ENCODE measurements at places on chromosomes 6 and 20.

- no peak for DNase-seq
- H3K27ac ChIP-seq: no peak overlapping the region
- peaks cover 21% of the 10 kb centered on the region for H3K4me1 ChIP-seq
- no peaks in the 10 kb centered on the region for H3K36me3 ChIP-seq
- no peak overlapping the region for H3K4me3 ChIP-seq
Measured at GRCh38 chr20:35436177-35436573, 1.9 kb downstream of the GDF5 start.

GRCh38 chr6:139368661-139369060, 5.8 kb downstream of the CITED2 start:
- no peak overlapping the region for H3K27ac ChIP-seq
- no peak overlapping the region for H3K4me3 ChIP-seq
- no peak for DNase-seq
- H3K36me3 ChIP-seq: no peaks in the 10 kb centered on the region
- peaks cover 8% of the 10 kb centered on the region for H3K4me1 ChIP-seq

GRCh38 chr6:11043378-11043960, 636 bp downstream of the ELOVL2 start:
- peaks cover 83% of the 10 kb centered on the region for H3K27me3 ChIP-seq
- peaks cover 20% of the 10 kb centered on the region for H3K4me1 ChIP-seq
- no peak for DNase-seq
- H3K4me3 ChIP-seq: peak overlapping the region; percentile 74
- H3K36me3 ChIP-seq: no peaks in the 10 kb centered on the region
- H3K27ac ChIP-seq: no peak overlapping the region

- no peak overlapping the region for H3K27ac ChIP-seq
- H3K36me3 ChIP-seq: no peaks in the 10 kb centered on the region
- H3K4me3 ChIP-seq: no peak overlapping the region
- DNase-seq: no peak
- H3K27me3 ChIP-seq: no peaks in the 10 kb centered on the region
Measured at GRCh38 chr20:50498071-50498776, 12.0 kb upstream of the PTPN1 start.

- peaks cover 38% of the 10 kb centered on the region for H3K36me3 ChIP-seq
- no peak for DNase-seq
- H3K4me3 ChIP-seq: no peak overlapping the region
- H3K27me3 ChIP-seq: no peaks in the 10 kb centered on the region
- peak overlapping the region; percentile 14 for H3K27ac ChIP-seq
Measured at GRCh38 chr20:57657535-57658446, 37.6 kb upstream of the ZBP1 start.

GRCh38 chr6:67971812-67972211, 663.3 kb upstream of the ADGRB3 start:
- H3K36me3 ChIP-seq: no peaks in the 10 kb centered on the region
- H3K4me3 ChIP-seq: no peak overlapping the region
- H3K27ac ChIP-seq: no peak overlapping the region
- H3K27me3 ChIP-seq: no peaks in the 10 kb centered on the region

DNA sequence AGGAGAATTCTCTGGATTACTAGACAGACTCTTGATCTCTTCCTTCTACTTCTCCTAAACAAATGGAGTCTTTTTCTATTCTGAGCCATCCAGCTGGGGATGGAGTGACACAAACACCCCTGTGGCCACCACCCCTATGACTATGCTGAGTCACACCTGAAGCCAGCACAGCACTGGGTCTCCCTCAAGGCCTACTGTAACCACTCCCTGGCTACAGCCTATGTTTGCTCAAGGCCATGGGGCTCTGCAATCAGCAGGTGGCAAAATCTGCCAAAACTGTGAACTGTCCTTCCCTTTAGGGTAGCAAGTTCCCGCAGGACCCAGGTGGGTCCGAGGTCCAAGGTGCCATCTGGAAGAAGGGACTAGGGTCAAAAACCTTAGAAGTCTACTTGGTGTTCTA, 132.3 kb downstream of the TINAG start:
- H3K27ac ChIP-seq: no peak overlapping the region
- no peak overlapping the region for H3K4me3 ChIP-seq
- H3K36me3 ChIP-seq: no peaks in the 10 kb centered on the region
- H3K27me3 ChIP-seq: no peaks in the 10 kb centered on the region
- no peaks in the 10 kb centered on the region for H3K4me1 ChIP-seq
- DNase-seq: no peak

DNA sequence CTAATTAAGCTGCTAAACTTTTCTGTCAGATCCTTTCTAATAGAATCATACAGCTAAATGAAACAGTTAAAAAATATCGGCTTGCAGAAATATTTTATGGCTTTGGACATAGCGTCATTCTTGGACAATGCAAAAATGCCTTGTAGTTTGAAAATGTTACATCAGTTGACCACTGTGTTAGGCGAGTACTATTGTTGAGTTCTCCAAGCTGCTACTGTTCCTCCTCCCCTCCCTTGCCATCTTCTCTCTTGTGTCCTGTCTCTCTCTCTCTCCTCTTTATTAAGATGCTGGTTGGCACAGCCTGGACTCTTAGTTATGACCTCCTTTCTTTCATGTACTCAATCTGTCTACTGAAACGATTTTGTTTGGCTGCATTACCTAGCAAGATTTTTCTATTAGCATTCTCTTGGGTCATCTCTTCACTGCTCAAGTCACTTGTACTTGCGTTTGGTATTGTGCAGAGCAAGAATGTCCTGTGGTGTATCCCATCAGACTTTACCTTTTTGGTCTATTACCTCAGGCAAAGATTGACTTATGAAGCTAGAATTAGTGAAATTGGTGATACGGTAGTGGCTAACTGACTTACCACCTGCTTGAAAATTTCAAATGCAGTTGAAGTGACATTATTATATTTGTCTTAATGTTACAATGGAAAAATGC, 127.9 kb downstream of the FARS2 start:
- no peaks in the 10 kb centered on the region for H3K27me3 ChIP-seq
- no peak overlapping the region for H3K4me3 ChIP-seq
- H3K27ac ChIP-seq: no peak overlapping the region

GRCh38 chr6:145279993-145280392, 455.3 kb downstream of the EPM2A start:
- no peak for DNase-seq
- H3K4me1 ChIP-seq: no peaks in the 10 kb centered on the region
- no peak overlapping the region for H3K27ac ChIP-seq
- no peak overlapping the region for H3K4me3 ChIP-seq
- no peaks in the 10 kb centered on the region for H3K36me3 ChIP-seq
- no peaks in the 10 kb centered on the region for H3K27me3 ChIP-seq

DNA sequence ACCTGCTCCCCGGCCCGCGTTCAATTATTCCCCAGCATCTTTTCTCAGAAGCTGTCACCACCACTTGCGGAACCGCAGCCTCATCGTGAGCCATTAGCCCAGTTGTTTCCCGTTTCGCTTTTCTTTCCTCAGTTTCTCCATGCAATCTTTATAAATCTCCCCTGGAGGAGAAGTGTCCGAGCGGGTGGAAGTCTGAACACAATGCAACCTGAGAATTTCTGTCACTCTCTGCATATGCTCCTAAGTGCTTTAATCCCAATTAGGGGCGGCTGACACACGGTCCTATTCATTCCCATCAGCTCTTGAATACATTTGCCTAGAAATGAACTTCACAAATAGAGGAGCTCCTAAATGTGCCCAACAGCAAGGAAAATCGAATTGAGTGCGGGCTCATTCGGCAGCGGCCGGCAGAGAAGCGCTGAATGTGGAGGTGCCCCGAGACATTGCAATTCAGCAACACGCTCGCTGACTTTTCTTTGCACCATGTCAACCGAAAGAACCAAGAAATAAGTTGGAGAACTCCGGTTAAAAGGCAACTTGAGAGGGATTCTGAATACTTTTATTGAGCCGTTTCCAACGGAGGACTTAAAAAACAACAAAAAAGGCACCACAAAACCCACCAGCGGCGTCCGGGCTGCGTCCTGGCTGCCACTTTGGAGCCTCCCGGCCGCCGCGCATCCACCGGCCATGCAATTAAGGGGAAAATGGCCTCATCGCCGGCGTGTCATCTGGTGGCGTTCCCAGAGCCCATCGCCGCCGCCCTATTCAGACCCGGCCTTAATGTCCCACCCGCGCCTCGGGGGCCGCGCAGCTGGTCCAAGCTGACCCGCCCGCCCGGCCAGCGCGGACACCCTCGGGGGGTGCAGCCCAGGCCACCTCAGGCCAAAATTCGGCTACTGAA, 3.9 kb upstream of the PRDM13 start:
- peak overlapping the region; percentile 55 for H3K4me3 ChIP-seq
- DNase-seq: no peak
- peaks cover 55% of the 10 kb centered on the region for H3K27me3 ChIP-seq
- no peaks in the 10 kb centered on the region for H3K36me3 ChIP-seq
- no peak overlapping the region for H3K27ac ChIP-seq

DNA sequence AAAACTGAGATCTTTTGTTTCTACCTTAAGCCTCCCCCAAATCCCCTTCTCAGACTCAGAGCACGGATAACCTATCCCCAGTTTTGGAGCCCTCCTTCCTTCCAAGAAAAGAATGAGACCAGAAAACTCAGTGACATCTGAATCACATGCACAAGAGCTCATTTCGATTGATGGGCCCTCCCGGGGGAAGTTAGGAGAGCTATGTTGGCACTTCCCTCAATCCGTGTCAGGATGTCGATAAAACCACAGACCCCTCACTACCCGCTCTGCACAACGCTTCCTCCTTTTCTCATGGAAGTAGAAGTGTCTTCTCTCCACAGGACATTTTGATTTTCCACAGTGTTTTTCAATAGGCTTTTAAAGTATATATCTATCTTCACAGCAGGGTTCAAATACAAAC, 332.4 kb downstream of the HACE1 start:
- H3K27ac ChIP-seq: no peak overlapping the region
- DNase-seq: no peak
- no peaks in the 10 kb centered on the region for H3K4me1 ChIP-seq
- H3K27me3 ChIP-seq: no peaks in the 10 kb centered on the region

DNA sequence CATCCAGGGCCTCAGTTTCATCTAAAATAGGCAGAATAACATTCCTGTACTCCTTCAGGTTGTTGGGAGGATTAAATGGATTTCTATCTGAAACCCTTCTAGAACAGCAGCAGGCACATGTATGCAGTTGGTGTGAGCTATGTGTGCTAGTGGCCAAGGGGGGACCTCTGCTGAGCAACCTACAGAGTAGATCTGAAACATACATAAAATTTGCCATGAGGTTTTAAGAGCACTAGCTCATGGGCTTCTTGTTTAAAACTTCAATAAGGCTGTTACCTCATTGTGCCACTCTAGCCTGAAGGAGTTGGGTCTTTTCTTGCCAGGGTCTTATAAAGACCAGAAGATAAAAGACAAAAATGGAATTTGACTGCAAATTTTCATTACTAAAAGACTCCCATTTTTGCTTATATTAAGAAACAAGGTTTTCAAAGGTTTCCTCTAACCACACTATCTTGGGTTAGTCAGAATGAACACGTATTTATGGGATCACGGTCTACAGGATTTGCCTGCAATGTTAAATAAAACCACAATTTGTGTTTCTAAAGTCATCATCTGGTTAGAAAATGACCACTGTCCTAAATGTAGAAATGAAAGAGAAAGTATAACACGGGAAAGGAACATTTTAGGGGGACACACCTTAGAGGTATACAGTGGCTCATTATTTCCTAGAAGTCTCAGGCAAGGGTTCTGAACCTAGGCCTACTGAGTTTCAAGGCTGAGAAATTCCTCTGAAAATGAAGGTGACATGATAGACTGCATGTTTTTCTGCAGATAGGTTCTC, 144.9 kb upstream of the OLIG3 start:
- no peaks in the 10 kb centered on the region for H3K27me3 ChIP-seq
- H3K36me3 ChIP-seq: no peaks in the 10 kb centered on the region
- no peak overlapping the region for H3K4me3 ChIP-seq
- H3K4me1 ChIP-seq: no peaks in the 10 kb centered on the region
- H3K27ac ChIP-seq: no peak overlapping the region
- DNase-seq: no peak

GRCh38 chr6:85321906-85322305, 128.0 kb upstream of the NT5E start:
- no peaks in the 10 kb centered on the region for H3K4me1 ChIP-seq
- H3K27me3 ChIP-seq: no peaks in the 10 kb centered on the region
- H3K4me3 ChIP-seq: no peak overlapping the region
- H3K36me3 ChIP-seq: no peaks in the 10 kb centered on the region
- DNase-seq: no peak

DNA sequence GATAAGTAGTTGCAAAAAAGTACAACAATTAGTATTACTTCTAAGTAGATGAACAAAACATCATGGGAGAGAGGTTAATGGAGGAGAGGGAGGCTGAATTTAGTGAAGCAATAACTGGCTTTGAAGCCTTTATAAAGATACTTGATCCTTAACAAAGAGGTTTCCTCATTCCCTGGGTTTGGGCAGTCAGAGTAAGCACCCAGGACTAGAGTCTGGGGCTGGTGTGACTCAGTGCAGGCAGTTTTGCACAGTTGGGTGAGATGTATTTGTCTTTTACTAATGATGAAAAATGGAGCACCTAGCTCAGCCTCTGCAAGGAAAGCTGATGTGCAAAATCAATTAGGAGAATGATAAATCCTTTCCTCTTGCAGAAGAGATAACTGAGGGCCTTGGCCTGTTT, 11.8 kb upstream of the OPN5 start:
- no peak overlapping the region for H3K27ac ChIP-seq
- H3K27me3 ChIP-seq: no peaks in the 10 kb centered on the region
- no peak overlapping the region for H3K4me3 ChIP-seq
- no peaks in the 10 kb centered on the region for H3K4me1 ChIP-seq

- H3K4me3 ChIP-seq: no peak overlapping the region
- no peaks in the 10 kb centered on the region for H3K36me3 ChIP-seq
- no peaks in the 10 kb centered on the region for H3K4me1 ChIP-seq
- no peak overlapping the region for H3K27ac ChIP-seq
- H3K27me3 ChIP-seq: no peaks in the 10 kb centered on the region
Measured at GRCh38 chr6:12844284-12845223, 128.0 kb downstream of the PHACTR1 start.

- H3K36me3 ChIP-seq: no peaks in the 10 kb centered on the region
- no peak overlapping the region for H3K27ac ChIP-seq
- DNase-seq: no peak
- H3K4me1 ChIP-seq: peaks cover 11% of the 10 kb centered on the region
Measured at GRCh38 chr6:35678021-35678654, 10.6 kb downstream of the FKBP5 start.

GRCh38 chr6:111957623-111958315, 84.5 kb upstream of the FYN start:
- H3K27ac ChIP-seq: no peak overlapping the region
- no peak for DNase-seq
- H3K4me3 ChIP-seq: no peak overlapping the region
- no peaks in the 10 kb centered on the region for H3K36me3 ChIP-seq
- no peaks in the 10 kb centered on the region for H3K4me1 ChIP-seq
- H3K27me3 ChIP-seq: no peaks in the 10 kb centered on the region

- H3K27me3 ChIP-seq: no peaks in the 10 kb centered on the region
- peak overlapping the region; percentile 90 for H3K27ac ChIP-seq
- H3K4me1 ChIP-seq: peaks cover 15% of the 10 kb centered on the region
- peaks cover 5% of the 10 kb centered on the region for H3K36me3 ChIP-seq
Measured at GRCh38 chr6:28896505-28897368, 27.0 kb downstream of the TRIM27 start.

- no peaks in the 10 kb centered on the region for H3K27me3 ChIP-seq
- no peaks in the 10 kb centered on the region for H3K36me3 ChIP-seq
- no peak for DNase-seq
- peaks cover 82% of the 10 kb centered on the region for H3K4me1 ChIP-seq
Measured at GRCh38 chr6:15303920-15304291, 58.0 kb downstream of the JARID2 start.
